ENCODE measurements at places on chromosomes 4 and X.

- no peak for DNase-seq
These were observed 341.1 kb upstream of the PPARGC1A start for GRCh38 chr4:24230955-24231354.

GRCh38 chr4:94653095-94653649 lies 104.6 kb upstream of the BMPR1B start:
- DNase-seq = no peak

GRCh38 chr4:2489841-2490552 lies 21.1 kb downstream of the RNF4 start:
- DNase-seq = no peak

DNA sequence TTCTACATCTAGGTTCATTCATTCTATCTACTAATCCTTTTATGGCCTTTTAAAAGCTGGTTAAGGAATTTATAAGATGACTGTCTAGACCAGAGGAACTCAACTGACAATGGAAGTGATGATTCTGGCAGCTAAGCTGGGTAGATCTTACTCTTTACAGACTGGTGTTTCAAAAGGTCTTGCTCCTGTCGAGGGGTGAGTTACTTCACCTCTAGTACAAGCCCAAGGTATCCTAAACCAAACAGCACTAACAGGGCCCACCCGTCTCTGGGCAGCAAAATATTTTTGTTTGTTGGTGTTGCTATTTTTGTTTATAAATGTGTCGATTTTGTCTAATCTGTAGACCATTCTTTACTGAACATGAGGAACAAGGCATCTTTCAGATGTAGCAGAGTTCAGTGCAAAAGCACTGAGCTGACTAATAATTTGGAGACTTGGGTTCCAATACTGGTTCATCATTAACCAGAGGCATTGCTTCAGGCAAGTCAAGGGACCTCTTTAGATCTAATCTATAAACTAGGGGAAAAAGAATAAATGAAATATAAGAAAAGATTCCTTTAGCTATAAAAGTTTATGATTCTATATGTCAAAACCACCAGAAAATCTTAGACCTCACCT lies 90.3 kb upstream of the FRG1 start:
- no peak for DNase-seq

GRCh38 chrX:121571333-121571732 lies 523.9 kb downstream of the GLUD2 start:
- no peak for DNase-seq

DNA sequence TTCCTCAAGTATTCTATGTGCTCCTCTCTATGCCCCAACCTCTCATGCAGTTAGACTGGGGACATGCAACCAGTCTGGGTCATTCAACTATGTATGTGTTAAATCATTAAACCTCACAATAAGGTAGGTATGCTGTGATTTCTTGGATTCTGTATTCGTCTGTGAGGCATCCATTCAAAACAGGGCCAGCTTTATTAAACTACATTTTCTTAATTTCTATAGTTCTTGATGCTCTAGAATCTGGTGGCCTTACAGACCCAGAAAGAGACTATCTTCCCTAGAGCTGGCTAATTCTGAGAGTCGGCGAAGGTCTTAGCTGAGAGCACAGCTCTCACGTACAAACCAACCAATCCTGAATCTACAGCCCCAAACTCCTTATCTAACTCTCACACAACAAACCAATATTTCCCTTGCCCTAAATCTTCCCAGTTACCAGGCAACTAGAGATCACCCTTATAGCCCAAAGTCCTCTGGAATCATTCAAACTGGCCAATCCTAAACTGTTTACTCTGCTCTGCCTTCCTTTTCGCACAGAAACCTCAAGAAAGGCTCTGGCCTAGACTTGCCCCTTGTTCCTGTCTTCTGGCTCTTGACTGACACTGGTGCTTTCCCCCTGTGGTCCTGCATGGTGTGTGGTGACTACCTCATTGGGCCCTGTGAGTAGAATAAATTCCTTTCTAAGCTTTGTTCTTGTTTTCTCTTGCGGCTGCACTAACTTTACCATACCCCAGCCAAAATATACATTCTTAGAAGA lies 203.5 kb upstream of the TET2 start:
- no peak for DNase-seq

DNA sequence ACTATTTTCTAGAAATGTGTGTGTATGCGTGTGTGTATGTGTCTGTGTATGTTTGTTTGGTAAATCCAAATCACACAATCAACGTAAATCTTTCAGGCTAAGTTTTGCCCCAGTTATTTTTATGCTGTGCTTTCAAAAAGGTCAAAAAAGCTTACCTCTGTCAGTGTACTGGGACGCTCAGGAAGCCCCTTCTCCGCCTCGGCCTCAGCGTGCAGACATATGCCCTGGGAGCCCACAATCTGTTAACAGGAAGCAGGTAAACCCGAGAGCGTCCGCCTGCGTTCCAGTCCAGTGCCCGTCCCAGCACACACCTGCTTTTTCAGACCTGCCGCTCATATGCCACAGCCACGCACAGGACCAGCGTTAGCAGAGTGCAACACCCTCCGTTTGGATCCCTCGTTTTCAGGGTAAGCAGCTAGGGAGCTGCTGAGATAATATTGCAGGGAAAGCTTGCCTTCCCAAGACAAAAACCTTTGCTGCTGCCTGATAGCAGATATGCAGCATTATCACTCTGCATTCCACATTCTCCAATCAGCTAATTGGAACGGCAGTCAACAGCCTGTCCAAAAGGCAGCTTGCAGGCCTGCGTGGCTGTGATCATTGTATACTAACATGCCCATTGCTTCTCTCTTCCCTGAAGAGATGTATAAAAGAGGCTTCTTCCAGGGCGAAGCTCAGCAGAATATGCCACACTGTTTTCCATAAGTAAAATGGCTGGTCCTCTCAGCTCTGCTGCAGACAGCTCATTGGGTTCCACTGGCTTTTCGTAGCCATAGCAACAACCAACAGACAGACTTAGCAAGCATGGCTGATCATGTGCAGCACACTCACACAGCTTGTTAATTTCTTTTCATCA lies at the start of gene SORBS2:
SORBS2 (minus strand) TSS at position 686 of the 856 bp plus-strand sequence. CDS start 121,623 bp downstream, outside the sequence.
- peak; percentile 34 for DNase-seq

DNA sequence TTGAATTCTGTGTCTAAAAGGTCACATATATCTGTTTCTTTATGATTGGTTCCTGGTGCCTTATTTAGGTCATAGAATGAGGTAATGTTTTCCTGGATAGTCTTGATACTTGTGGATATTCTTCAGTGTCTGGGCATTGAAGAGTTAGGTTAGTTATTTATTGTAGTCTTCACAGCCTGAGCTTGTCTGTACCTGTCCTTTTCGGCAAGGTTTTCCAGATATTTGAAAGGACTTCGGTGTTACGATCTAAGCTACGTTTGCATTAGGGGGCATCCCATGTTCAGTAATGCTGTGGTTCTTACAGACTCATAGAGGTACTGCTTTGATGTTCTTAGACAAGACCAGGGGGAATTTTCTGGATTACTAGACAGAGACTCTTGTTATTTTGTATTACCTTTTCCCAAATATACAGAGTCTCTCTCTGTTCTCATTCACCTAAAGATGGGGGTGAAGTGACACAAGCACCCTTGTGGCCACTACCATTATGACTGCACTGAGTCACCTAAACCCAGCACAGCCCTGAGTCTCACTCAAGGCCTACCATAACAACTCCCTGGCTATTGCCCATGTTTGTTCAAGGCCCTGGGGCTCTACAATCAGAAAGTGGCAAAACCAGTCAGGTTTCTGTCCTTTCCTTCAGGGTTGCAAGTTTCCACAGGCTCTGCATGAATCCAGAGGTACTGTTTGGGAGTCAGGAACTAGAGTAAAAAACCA lies 30.1 kb upstream of the CYSLTR1 start:
- no peak for DNase-seq

GRCh38 chr4:7207628-7208231 lies 15.4 kb downstream of the SORCS2 start:
- no peak for DNase-seq

DNA sequence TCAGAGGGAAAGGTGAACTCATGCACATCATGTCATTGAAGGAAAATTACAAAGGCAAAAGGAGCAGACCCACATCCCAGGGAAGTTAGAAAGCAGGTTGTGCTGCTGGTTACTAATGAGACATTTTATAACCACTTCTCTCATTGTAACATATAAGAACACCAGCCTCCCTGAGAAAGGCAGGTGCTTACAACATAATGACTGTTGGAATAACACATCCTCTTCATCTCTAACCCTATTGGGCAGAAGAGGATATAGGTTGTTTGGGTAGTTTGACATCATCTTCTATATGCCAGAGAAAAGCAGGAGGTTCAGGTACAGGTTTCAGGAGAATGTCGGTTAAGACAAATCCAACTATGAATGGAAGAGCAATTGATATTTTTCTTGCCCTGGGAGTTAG lies 77.6 kb downstream of the MAOA start:
- no peak for DNase-seq

DNA sequence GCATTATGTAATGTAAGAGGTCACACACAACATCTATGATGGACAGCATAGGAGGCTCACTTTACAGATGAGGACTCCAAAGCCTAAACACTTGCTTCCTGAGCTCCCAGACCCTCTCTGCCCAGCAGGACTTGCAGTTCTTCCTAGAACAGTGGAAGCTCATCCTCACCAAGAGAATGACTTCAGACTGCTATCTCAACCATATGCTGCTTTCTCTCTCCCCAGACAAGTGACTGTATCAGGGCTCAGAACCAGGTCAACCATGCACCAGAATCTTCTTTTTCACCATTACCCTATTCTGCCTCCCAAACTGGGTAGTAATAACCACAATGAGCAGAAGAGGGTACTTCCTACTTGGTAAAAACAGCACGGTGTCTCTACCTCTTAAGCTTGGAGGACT lies 12.2 kb downstream of the RNF150 start:
- DNase-seq = no peak

DNA sequence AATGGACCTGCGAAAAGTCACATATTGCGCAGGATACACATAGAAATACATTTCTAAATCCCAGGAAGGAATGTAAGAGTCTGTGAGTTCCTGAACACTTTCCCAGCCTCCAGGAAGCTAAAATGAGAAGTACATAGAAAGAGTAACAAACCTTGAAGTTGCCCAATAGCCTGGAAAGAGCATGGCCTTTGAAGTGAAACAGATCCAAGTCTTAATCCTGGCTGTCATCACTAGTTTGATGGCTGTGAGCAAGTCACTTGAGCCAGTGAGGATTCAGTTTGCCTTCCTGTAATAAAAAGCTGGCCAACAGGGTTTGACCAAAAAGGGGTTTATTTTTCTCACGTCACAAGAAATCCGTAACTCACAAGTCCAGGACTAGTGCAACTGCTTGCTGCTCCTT lies 69.8 kb downstream of the ARHGEF38 start:
- no peak for DNase-seq

- no peak for DNase-seq
These were observed 191.1 kb upstream of the ANXA3 start for GRCh38 chr4:78360466-78360865.

DNA sequence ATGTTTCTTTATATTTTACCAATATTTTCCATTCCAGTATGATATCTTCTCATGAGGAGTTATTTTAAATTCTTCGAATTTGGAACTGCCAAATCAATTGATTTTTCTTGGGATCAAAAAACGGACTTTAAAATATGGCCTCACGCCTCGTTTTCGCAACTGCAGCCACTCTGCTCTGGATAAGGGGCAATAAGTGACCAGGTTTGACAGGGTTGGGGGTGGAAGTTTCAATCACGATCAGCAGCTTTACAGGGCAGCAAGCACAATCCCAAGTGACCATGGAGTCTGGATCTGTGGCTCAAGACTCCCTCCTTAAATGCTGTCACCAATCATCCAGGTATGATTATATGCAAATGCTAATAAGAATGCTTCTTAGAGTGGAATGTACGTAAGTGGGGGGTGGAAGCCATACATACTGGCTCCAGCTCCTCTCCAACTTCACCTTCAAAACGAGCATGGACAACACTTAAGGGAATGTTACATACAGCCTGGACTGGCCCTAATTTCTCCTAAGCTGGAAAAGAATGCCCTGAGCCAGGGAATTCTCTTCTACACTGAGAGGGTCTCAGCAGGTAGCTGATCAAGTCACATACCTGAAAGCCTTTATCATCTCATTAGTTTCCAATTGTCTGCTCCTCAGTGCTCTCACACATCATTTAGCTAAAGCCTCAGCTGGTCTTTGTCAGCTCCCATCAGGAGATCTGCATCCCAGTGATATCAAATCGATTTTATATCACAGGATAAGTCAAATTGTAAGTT lies 176.9 kb upstream of the DCAF8L1 start:
- no peak for DNase-seq

- no peak for DNase-seq
These were observed 40.4 kb downstream of the BCOR start for GRCh38 chrX:40057405-40057804.

DNA sequence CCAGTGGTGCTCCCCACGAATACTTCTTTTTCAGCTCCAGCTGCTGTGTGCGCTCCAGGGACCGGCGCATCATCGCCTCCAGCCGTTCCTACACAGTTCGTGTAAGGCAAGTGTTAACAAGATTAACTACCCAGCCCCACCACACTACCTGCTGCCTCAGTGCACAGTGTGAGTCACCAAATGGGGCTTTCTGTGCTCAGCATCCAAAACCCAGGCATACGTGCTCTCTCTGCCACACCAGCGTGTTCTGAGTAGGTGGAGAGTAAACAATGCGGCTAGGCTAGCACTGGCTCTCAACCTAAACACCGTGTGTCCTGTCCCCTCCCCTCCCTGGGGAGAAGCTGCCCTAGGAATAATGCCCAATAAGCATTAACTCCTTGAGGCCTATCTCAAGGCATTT lies 60.0 kb downstream of the MAP7D2 start:
- DNase-seq = no peak

- no peak for DNase-seq
These were observed 155.0 kb downstream of the PALLD start for GRCh38 chr4:168651864-168652263.

DNA sequence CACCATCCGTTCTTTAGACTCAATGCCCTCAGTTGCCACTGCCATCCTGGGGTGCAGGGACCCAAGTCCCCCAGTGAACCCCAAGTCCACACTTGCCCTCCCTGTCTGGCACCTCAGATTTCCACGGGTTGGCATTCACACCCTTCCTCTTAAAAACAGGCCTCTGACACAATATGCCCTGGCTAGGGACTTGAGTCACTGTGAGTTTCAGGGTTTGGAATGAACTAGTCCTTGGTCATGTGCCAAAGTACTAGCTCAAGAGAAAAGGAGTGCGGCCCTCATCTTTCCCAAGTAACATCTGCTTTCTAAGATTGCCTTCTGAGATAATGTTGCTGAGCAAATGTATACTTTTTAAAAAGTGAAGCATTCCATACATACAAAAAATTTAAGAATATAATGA lies 134.0 kb downstream of the MID1 start:
- no peak for DNase-seq

DNA sequence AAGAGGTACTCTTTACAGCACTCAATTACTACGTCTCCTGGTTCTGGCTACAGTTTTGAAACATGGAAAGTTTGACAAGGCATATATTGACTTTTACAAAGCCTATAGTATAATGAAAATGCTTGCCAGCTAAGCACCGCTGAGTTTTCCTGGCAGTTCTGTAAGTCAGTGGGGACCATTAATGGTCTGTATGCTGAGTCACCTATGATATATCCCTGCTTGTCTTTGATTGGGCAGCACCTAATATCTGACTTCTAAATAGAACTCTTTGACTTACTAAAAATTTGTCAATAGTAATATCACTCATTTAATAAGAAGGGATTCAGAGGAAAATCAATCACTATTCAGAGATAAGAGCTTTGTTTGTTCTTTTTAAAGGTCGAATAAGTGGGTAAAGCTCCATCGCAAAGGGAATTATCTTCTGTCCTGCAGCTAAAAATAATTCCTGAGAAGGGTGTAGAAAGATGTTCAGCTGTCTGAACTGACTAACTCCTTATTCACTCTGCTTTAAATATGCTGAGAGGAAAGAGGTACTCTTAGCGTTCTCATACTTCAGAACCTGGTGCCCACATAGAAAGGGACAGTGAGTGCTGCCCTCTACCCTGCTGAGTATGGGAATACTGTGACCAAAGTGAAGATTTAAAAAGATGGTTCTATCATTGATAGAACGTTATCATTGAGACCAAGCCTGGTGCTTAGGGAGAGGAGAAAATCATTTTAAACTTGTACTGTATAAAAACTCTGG lies 959 bp downstream of the SMPX start:
- no peak for DNase-seq
